ENCODE measurements at places on chromosomes 13 and 19. TPM values are rescaled to one million over a fixed set of nuclear protein-coding genes. Genes with fewer than 3 reads are reported as not detected.

Gene IFNL1
- total RNA-seq = not detected

Gene ZNF492
- 1.1 TPM for total RNA-seq

Gene AP1M2
- total RNA-seq = 0.77 TPM

Gene MTIF3
- 13.6 TPM for total RNA-seq

Gene ZNF793
- 2.3 TPM for total RNA-seq

Gene PLK5
- total RNA-seq = not detected

Gene SNRPA
- total RNA-seq = 60.3 TPM

Gene JAK3
- total RNA-seq = 120 TPM

Gene ARID3A
- total RNA-seq = 4.1 TPM

Gene SIGLEC5
- total RNA-seq = not detected

Gene ZNF419
- 9.2 TPM for total RNA-seq

Gene WDR88
- total RNA-seq = not detected

Gene HSPB6
- not detected for total RNA-seq

GRCh38 chr19:41917676-41918075 lies 10.6 kb downstream of the ERFL start:
- H3K4me1 ChIP-seq = peaks cover 57% of the 10 kb centered on the region
- no peak for DNase-seq
- no peaks in the 10 kb centered on the region for H3K36me3 ChIP-seq
- H3K27me3 ChIP-seq = peaks cover 44% of the 10 kb centered on the region

DNA sequence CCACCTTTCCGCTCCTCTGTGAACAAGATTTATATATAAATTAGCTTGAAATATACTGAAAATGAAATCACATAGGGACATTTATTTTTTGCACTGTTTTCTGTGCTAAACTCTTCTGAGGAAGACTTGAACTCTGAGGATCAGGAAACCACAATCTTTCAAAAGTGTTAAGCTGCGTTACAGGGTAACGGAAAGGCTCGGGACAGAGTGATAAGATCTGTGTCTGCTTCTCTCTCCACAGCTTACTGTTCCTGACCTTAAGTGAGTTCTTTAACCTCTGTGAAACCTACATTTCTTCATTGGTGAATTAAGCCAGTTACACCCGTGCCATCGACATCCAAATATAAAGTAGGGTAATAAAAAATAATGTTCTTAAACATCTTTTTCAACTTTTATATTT lies 38.9 kb downstream of the DACH1 start:
- H3K4me1 ChIP-seq = no peaks in the 10 kb centered on the region
- no peaks in the 10 kb centered on the region for H3K36me3 ChIP-seq
- H3K27ac ChIP-seq = no peak overlapping the region
- no peaks in the 10 kb centered on the region for H3K27me3 ChIP-seq
- no peak overlapping the region for H3K4me3 ChIP-seq

- peak overlapping the region; percentile 50 for H3K27ac ChIP-seq
- no peaks in the 10 kb centered on the region for H3K36me3 ChIP-seq
- no peak overlapping the region for H3K4me3 ChIP-seq
- H3K27me3 ChIP-seq = no peaks in the 10 kb centered on the region
- DNase-seq = peak; percentile 36
These were observed 21.2 kb downstream of the RCN3 start for GRCh38 chr19:49549045-49549444.

DNA sequence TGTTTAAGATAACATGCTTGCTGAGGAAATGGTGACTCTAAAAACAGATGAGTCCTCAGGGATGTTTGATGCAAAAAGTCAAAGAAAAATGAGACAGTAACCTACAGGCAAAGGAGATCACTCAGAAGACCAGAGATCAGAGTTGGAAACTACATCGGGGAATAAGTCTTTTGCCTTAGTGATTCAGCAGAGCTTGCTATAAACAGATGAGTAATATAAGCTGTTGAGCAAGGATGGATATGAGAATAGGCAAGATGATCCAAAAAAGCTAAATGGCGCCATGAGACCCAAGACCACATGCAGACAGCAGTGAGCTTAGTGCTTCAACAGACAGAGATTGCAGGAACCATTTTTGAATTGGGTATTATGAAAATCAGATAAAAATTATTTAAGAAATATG lies 168.6 kb downstream of the POSTN start:
- no peaks in the 10 kb centered on the region for H3K27me3 ChIP-seq
- no peak for DNase-seq
- no peak overlapping the region for H3K27ac ChIP-seq
- H3K36me3 ChIP-seq = no peaks in the 10 kb centered on the region

- no peak overlapping the region for H3K4me3 ChIP-seq
- no peaks in the 10 kb centered on the region for H3K36me3 ChIP-seq
- no peak overlapping the region for H3K27ac ChIP-seq
- H3K4me1 ChIP-seq = no peaks in the 10 kb centered on the region
- H3K27me3 ChIP-seq = no peaks in the 10 kb centered on the region
These were observed 437.2 kb downstream of the LIG4 start for GRCh38 chr13:107778094-107778493.

- H3K27ac ChIP-seq = peak overlapping the region; percentile 88
- H3K27me3 ChIP-seq = no peaks in the 10 kb centered on the region
- H3K4me1 ChIP-seq = peaks cover 90% of the 10 kb centered on the region
- DNase-seq = peak; percentile 89
These were observed 54.3 kb downstream of the GATAD2A start for GRCh38 chr19:19459707-19460251.

- H3K4me1 ChIP-seq = no peaks in the 10 kb centered on the region
- H3K36me3 ChIP-seq = no peaks in the 10 kb centered on the region
- DNase-seq = no peak
- H3K4me3 ChIP-seq = no peak overlapping the region
- no peak overlapping the region for H3K27ac ChIP-seq
These were observed 47.8 kb upstream of the KPNA3 start for GRCh38 chr13:49840266-49840665.

DNA sequence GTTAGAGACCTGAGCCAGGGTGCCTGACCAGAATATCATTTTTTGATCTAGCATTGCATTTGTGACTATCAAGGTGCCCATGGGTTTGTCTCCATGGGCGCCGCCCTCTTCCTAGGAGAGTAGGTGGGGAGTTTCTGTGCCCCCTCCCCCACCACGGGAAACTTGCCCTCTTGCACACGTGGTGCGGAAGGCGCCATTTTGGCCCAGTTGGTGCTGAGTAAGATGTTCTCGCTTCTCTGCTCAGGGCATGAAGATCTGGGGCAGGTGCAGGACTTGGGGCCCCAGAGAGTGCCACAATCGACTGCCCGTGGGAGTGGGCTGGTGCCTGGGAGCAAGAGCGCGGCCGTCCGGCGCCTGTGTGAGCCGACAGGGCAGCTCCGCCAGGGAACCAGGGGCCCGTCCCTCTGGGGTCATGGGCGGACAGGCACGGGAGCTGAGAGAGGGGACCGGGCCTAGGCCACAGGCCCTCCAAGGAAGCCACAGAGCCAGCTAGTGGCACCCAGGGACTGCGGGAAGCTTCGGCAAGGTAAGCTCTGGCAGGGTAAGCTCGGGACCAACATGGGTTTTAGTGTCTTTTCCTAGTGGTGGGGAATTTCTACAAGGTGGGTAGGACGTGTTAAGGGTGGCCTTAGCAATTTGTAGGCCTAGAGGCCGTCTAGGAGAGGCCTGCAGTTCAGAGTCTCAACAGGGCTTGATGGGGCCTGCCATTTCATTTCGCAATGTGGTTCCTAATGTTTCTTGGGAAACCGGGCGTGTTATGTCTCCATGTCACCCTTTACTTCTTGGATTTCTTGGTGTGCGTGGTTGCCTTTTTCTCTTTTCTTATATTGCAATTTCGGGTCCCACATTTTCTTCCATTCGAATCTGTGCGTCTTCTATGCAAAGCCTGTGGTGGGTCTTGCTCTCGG lies 14.5 kb downstream of the SACS start:
- H3K4me1 ChIP-seq = no peaks in the 10 kb centered on the region
- H3K4me3 ChIP-seq = no peak overlapping the region
- H3K27ac ChIP-seq = no peak overlapping the region
- DNase-seq = no peak
- H3K27me3 ChIP-seq = no peaks in the 10 kb centered on the region

DNA sequence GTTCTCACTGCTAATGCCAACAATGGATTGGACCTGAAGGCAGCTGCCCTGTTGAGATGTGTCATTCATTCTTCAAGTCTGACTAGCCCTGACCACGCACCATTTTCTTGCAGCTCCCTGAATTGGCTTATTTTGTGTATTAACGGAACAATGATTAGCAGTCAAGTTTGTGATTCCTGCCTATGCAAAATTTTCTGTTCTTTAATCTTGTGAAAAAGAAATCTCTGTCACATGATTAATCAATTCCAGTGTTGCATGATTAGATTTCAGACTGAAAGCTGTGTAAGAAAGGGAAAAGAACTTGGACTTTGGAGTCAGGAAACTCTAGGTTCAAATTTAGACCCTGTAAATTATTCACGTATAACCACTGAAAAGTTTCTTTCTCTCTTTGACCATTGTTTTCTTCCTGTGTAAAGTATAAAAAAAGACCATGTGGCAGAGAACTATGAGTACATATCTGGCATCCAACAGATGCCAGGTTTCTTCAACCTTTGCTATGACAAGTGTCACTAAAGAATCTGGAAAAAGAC lies 64.5 kb upstream of the SLC10A2 start:
- H3K27ac ChIP-seq = no peak overlapping the region
- H3K36me3 ChIP-seq = no peaks in the 10 kb centered on the region

DNA sequence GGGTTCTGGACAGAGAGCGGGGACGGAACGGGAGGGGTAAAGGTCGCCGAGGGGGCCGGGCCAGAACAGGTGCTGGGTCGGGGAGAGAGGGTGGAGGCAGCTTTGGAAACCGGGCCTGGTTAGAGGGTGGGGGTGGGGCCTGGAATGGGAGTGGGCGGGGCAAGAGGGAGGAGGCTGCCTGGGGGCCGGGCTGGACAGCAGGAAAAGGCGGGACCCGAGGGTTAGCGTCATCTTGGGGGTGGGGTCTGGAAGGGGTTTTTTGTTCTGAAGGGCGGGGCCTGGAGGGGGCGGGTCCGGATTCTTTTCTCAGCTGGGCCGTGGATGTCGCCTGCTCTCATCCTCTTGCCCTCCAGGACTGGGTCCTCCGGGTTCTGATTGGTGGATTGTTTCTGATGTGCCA lies 4.3 kb upstream of the ZNF813 start:
- peaks cover 12% of the 10 kb centered on the region for H3K4me1 ChIP-seq
- DNase-seq = no peak
- H3K36me3 ChIP-seq = no peaks in the 10 kb centered on the region
- no peak overlapping the region for H3K4me3 ChIP-seq
- H3K27ac ChIP-seq = no peak overlapping the region

GRCh38 chr13:42883142-42883541 lies 101.8 kb downstream of the FAM216B start:
- DNase-seq = no peak
- peaks cover 5% of the 10 kb centered on the region for H3K36me3 ChIP-seq
- no peaks in the 10 kb centered on the region for H3K4me1 ChIP-seq

DNA sequence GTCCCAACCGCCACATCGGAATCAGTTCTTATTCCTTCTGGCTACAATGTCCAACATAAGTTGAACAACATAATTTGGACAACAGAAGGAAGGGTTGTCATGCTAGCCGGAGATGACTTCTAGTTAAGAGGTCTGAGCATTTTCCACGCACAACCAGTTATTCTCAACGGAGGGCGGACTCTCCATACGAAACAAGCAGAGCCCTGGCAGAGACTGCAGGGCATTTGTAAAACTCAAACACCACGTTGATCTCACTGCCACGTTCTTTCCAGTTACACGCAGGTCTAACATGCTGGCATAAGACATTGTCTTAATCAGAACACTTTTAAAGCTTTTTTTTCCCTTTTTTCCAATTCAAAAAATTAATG lies 38.3 kb upstream of the DCUN1D2 start:
- H3K27me3 ChIP-seq = no peaks in the 10 kb centered on the region
- H3K4me3 ChIP-seq = no peak overlapping the region
- no peak for DNase-seq
- H3K27ac ChIP-seq = no peak overlapping the region
- H3K4me1 ChIP-seq = no peaks in the 10 kb centered on the region

DNA sequence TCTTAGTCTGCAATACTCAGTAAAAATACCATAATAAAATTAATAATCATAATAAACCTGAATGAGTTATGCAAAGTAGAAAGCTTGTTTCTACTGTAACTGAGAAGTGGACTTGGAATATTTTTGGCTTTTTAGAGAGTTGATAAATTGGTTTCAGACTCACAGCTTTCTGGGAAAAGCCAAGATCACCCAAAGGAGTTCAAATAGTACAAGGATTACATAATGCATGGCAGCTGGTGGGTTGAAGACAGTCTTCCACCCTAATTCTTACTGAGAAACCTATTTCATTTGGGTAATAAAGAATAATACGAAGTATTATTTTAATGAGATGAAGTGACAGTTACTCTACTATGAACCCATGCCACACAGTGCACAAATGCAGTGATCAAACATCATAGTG lies 139.4 kb upstream of the KLF12 start:
- peaks cover 5% of the 10 kb centered on the region for H3K36me3 ChIP-seq
- no peaks in the 10 kb centered on the region for H3K27me3 ChIP-seq
- H3K4me1 ChIP-seq = no peaks in the 10 kb centered on the region
- H3K27ac ChIP-seq = no peak overlapping the region

DNA sequence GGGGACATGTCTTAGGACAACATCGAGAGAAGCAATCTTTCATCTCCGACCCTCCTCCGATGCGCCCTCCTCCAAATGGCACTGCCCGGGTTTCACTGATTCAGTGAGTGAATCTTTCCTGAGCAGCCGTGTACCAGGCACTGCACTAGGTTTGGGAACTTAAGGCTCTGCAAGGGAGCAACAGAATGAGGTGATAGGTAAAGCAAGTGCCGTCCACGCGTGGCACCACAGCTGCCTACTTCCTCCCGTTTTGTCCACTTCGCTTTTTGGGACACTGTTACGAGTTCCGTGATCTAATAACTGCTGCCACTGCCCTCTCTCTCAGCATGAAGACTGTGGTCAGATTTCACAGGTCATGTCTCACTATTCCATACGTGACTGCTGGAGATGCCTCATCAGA lies 131.0 kb downstream of the TEX29 start:
- no peak overlapping the region for H3K4me3 ChIP-seq
- DNase-seq = no peak
- no peak overlapping the region for H3K27ac ChIP-seq
- no peaks in the 10 kb centered on the region for H3K27me3 ChIP-seq
- no peaks in the 10 kb centered on the region for H3K4me1 ChIP-seq
- no peaks in the 10 kb centered on the region for H3K36me3 ChIP-seq

- no peaks in the 10 kb centered on the region for H3K36me3 ChIP-seq
- peaks cover 14% of the 10 kb centered on the region for H3K4me1 ChIP-seq
- DNase-seq = no peak
These were observed 1.3 kb upstream of the CCNE1 start for GRCh38 chr19:29810504-29810871.

- H3K27ac ChIP-seq = no peak overlapping the region
- no peaks in the 10 kb centered on the region for H3K4me1 ChIP-seq
- no peak overlapping the region for H3K4me3 ChIP-seq
- H3K27me3 ChIP-seq = peaks cover 9% of the 10 kb centered on the region
These were observed 19.3 kb downstream of the COL4A2 start for GRCh38 chr13:110326263-110326904.

GRCh38 chr13:112532837-112533745 lies 54.9 kb downstream of the TUBGCP3 start:
- no peak overlapping the region for H3K27ac ChIP-seq
- DNase-seq = no peak
- H3K27me3 ChIP-seq = no peaks in the 10 kb centered on the region
- H3K36me3 ChIP-seq = no peaks in the 10 kb centered on the region
- no peak overlapping the region for H3K4me3 ChIP-seq
